ENCODE measurements at places on chromosomes 12 and 14.

DNA sequence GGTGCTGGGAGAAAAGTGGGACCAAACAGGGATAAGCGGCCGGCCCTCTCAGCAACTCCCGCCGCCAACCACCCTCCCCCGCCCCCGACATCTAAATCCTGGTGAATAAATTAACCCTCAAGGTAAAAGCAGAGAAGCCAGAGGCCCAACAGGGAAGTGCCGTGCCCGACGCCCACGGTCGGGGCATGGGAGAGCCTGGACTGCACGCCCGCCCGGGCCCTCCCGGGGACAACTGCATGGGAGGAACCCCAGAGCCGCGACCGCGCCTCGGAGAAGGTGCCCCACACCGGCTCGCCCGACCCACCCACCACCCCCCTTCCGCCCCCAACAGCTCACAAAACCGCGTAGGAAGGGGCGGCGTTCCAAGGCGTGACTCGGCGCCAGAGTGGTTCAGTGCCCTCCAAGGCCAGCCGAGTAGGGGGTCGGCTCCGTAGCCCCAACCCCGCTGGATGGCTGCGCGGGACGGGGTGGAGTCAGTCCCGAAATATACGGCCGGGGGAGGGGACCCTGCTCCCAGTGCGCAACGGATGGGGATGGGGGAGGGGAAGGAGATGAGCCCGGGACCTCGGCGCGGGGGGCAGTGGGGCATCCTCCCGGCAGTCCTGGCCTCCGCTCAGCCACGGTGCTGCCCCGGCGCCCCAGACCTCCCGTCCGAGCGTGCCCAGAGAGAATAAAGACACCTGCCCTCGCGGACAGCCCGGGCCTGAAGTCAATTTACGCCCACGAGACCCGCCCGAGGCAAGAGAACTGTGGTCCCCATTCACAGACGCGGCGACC, 732 bp downstream of the SLC25A29 start:
- peak; percentile 14 for DNase-seq

DNA sequence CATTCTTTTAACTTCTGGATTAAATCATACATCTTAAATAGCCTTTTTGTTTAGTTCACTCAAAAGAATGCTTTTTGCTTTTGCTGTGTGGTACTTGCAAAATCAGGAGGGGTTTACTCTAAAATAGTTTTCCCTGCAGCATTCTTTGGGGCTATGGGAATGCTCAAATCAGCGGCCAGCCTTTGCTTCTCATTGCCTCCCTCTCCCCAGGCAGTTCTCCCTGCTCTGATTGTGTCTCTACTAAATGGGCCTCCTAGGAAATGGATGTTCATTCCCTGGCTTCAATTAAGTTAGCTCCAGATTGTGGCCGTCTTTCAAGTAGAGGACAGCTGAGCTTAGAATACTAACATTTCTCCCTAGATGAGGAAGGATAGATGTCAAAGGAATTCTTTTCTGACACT, 4.4 kb downstream of the TULP3 start:
- DNase-seq: no peak

- no peak for DNase-seq
Measured at GRCh38 chr12:47268501-47269454, 189.0 kb upstream of the AMIGO2 start.

DNA sequence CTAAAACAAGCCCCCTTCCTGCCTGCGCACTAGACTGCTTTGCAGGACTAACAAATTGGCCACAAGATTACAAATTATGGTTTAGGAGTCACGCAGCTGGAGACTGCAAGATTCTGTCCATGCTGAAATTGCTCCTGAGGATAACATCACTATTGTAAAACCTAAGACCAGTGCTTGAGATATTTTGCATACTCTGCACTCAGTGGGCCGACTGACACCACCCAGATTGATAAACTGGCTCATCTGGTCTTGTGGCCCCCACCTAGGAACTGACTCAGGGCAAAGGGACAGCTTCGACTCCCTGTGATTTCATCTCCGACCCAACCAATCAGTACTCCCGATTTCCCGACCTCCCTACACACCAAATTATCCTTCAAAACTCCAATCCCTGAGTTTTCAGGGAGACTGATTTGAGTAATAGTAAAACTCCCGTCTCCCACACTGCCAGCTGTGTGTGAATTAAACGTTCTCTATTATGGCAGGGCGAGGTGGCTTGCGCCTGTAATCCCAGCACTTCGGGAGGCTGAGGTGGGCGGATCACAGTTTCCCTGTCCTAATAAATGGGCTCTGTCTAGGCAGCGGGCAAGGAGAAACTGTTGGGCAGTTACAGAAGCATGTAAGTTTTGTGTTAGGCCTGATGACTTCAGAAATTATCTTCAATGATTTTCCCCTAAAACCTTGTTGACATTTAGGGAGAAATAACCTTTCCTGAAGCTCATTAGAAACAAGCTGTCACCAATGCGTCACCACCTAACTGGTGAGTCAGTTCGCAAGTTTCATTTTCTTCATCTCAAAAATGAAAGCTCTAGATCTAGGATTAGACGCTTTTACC, 5.3 kb upstream of the UBC start:
- peak; percentile 80 for DNase-seq

GRCh38 chr14:61753631-61754030, 8.6 kb upstream of the SNAPC1 start:
- DNase-seq: no peak

- no peak for DNase-seq
Measured at GRCh38 chr12:132390287-132391076, 61.1 kb upstream of the GALNT9 start.

GRCh38 chr12:76455582-76456345, 103.8 kb downstream of the OSBPL8 start:
- DNase-seq: peak; percentile 48

DNA sequence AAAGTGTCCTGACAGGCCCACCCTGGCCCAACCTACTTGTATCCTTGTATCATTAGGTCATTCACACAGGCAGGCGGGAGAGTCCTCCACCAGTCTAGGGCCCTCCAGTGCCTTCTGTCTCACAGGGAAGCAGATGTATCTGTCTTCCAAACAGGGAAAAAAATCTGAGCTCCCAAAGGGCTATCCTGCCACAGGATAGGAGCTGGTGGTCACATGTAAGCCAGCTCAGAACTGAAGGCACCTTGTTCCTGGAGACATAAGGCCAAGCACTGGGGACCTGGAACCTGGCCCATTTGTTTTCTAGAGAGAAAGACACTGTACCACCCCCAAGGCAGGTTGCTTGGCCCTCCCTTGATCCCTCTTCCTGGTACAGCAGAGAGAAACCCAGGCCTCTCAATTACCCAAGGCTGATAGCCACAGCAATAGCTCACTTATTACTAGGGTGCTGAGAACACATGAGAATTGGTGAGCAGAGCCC, 19.4 kb upstream of the PLEKHH1 start:
- DNase-seq: no peak

DNA sequence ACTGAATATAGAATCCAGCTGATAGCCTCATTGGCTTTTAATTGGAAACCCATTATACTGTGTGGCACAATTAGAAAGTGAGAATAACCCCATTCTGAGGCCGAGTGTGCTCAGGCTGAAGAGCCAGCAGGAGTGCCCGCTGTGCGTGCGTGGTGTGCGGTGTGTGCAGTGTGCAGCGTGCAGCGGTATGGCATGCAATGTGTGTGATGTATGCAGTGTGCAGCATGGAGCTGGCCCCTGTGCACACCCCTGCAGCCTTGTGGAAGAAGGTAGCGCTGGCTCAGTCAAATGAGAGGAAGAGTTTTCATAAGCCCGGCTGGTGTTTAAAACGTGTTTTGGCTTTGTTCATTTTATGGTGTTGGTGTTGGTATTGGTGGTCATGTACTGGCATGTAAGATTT, 22.9 kb downstream of the CKB start:
- no peak for DNase-seq

DNA sequence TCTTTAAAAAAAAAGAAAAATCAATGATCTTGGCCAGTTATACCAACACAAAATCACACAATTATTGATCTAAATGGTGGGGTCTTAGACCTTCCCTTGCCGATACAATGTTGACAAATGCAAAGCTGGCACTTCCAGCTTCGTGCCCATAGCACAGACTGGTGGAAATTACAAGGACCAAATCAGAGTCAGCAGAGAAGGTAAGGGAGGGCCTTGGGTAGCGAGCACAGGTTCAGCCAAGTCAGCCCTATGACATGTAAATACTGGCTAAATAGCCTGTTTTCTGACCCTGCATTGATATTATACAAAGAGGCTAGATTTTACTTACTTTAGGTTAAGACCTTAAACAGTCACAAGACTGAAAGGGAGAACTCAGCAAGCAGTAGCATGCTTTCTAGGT, 30.3 kb upstream of the WDR89 start:
- DNase-seq: no peak

DNA sequence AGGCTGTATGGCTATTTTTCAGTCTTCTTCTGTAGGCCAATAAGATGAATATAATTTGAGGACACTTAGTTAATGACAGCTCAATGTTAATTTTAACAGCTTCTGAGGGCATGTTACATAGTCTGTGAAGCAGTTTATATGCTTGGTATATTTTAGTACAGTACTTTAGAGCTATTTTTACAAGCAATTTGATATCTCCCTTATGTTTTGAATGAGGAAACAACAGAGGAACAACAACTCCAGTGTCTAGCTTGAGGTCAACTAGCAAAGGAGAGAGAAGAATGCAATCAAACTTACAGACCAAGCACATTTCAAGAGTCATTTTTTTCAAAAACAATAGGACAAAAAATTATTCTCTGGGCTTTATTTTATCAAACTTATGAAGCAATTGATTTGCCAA, 469.1 kb upstream of the DCN start:
- DNase-seq: no peak

DNA sequence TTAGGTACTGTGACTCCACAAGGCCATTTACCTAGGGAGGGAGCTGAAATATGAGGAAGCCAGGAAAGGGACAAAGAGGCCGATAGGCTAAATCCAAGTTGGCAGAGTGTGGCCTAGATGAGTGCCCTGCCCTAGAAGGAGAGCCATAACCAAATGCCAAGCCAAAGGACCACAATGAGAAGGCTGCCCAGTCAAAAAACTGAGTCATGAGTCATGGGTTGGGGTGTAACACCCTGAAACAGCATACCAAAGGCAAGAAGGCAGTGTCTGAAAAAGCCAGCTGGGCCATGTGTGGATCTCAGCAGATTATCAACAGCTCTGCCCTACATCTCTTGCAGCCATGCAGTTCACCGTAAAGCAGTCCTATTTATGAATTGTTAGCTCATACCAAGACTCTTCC, 171.7 kb downstream of the PHLDA1 start:
- DNase-seq: no peak

DNA sequence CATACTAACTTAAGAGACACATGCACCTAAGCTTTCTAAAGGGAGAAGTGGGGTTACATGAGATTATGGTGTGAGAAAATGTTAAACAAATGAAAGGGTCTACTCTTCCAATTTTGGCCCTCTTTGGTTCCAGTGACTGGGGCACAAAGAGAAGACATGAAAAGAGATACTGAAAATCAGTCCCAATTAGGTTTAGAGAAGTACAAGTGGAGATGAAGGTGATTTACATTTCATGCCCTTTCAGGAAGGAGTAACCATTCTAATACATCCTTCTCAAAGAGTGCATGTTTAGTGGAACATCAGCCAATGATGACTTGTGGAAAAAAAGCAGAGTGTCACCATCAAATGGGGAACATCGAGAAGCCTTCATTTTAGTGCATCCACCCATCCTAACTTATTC, 14.4 kb downstream of the MGP start:
- DNase-seq: no peak

GRCh38 chr12:50785406-50786001, 21.6 kb downstream of the ATF1 start:
- DNase-seq: no peak

DNA sequence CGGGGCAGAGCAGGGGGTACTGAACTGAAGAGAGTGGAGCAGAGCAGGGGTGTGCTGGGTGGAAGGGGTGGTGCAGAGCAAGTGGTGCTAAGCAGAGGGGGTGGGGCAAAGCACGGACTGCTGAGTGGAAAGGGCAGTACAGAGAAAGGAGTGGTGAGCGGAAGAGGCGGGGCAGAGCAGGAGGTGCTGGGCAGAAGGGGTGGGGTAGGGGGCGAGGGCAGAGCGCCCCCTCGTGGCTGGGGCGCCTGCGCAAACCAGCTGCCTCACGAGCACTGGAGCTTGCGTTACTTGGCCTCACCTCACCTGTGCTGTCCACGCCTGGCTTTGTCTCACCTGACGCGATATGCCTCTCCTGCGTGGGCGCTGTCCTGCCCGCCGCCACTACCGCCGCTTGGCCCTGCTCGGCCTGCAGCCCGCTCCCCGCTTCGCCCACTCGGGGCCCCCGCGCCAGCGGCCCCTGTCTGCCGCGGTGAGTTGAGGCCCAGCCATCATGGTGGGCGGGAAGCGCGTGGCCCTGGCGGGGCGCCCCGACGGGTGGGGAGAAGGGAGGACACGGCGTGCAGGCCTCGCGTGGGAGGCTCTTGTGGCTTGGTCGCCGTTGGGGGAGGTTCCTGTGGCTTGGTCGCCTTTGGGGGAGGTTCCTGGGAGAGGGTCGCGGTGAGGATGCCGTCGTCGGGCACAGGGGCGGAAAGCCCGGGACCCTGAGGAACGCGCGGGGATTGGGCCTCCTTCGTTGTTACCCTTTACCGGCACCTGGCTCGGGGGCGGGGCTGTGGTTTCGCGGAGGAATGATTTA, at the start of gene COX8C:
Gene COX8C, plus strand, starts transcription at position 257 of the 796 bp plus-strand sequence. Its CDS starts 87 bp downstream, at position 344.
- no peak for DNase-seq

DNA sequence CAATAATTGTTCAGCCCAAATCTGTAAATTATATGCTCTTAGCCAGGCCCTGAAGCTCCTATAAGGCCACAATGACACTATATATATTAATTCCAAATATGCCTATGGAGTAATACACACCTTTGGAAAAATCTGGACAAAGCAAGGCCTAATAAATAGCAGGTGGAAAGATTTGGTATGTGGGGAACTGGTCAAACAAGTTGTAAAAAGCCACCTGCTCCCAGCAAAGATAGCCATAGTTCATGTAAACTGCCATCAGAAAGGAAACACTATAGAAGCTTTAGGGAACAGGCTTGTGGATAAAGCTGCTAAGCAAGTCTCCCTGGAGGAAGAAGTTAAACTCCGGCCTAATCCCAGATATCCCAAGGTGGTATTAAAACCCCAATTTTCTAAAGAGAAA, 29.7 kb downstream of the PRMT8 start:
- DNase-seq: no peak

DNA sequence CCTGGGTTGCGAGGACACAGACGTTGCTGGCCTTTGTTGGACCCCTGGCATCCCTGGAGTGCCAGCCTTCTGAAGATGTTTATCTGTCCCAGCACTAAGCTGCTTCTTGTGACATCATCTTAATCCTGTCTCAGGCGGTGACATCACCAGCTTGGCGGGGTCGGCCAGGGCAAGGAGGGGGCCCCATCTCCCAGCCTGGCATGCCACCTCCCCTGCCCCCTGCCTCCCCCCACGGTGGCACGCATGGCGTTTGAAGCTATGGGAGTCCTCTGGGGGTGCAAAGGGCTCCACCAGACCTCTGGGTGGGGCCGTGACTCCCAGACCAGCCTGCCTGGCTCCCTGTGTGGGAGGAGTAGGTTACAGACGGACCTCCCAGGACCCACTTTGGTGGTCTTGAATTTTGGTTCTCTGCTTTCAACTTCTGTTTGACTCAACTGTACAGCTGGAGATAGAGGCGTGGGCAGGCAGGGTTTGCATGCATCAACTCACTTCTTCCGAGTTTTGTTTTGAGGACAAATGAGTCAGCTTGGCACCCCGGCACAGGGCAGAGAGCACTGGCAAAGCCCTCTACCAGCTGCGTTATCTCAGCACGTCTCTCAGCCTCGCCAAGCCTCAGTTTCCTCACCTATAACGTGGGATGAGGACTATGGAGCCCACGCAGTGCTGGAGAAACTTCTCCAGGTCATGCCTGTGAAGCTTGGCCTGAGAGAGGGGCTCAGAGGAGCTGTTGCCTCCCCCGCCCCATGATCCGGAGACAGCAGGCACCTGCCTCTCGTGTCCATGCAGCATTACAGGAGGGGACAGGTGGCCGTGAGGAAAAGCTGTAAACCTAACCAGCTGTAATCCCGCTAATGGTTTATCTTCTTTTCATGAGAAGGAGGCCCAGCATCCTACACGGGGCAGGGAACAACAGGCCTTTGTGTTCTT, 38.8 kb upstream of the EML1 start:
- DNase-seq: no peak

Data from CD4-positive, alpha-beta memory T cell (primary cell).